ACHN (cell line): ENCODE measurements at places on chromosomes 6 and 20.

GRCh38 chr6:71289802-71290175 is 1.2 kb downstream of the OGFRL1 start:
- DNase-seq, result no peak

- no peak for DNase-seq
These were observed 23.2 kb downstream of the KIAA1755 start for GRCh38 chr20:38237381-38237780.

DNA sequence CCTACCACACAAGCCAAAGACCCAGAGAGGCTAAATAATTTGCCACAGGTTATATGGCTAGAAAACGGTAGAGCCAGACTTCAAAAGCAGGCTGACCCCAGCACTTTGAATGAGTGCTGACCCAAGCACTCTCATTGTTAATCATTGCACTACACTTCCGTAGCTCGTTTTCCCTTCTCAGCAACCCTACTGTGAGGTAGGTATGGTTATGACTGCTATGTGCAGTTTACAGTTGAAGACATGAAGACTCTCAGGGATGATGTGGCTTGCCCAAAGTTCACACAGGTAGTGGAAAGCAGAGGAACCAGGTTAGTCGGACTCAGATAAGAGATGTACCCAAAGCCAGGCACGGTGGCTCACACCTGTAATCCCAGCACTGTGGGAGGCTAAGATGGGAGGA is 33.5 kb upstream of the RIMS4 start:
- no peak for DNase-seq

DNA sequence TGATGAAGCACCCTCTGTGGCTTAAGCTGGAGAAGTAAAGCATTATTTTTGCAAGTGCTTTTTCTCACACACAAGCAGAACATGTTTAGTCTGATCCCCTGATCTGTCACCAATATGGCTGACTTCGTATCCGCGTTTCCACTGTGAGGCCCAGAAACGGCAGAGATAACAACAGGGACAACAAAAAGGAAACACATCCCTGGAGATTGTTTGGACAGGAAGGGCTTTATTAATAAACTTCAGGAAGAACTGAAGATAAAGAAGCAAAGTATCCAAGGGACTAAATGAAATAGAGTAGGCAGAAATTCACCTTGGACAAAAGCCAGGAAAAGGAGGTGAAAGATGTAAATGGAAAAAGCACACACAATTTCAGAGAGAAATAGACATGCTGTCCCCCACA is 49.2 kb downstream of the RARS2 start:
- DNase-seq, result no peak

GRCh38 chr20:14336686-14337085 is 726 bp downstream of the FLRT3 start:
- DNase-seq, result peak; percentile 31

DNA sequence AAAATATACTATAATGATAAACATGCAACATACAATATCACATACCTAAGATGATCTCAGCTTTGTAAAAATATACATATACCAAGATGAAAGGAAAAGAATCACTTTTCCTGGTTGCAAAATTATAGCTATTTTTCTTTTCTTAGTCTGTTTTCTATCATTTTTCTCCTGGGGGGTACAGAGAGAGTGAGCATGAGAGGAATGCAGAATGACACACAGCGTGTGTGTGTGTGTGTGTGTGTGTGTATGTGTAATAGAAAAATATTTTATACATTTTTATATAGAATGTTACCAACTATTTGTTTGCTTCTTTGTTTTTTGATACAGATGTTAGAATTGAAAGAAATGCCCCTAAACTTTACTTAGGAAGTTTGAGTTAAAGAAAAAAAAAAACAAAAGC is 64.3 kb downstream of the FAM83B start:
- no peak for DNase-seq

- no peak for DNase-seq
These were observed 44.1 kb downstream of the BLOC1S5 start for GRCh38 chr6:8020083-8020482.

- DNase-seq, result no peak
These were observed 193.2 kb downstream of the TBC1D7 start for GRCh38 chr6:13135152-13135551.

DNA sequence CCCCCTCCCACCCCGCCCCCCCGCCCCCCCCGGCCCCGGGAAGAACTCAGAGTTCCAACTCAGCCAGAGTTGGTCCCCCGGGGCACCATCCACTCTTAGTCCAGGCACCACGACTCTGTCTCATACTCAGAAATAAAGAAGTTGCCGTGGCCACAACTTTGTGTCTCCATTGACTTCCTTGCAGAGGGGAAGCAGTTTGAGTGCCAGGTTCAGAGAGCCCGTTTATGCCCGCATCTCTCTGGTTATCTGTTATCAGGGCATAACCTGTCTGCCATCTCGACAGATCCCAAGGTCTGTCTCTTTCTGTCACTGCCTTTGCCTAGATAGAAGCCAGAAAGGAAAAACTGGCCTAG is 605 bp downstream of the CDC5L start:
- no peak for DNase-seq

GRCh38 chr6:4732691-4733315 is 43.4 kb upstream of the CDYL start:
- DNase-seq, result peak; percentile 86

- DNase-seq, result no peak
These were observed 352.5 kb downstream of the HDGFL1 start for GRCh38 chr6:22921828-22922227.

GRCh38 chr6:54810147-54810546 is 36.4 kb upstream of the FAM83B start:
- DNase-seq, result no peak

- no peak for DNase-seq
These were observed 84.7 kb upstream of the MYLIP start for GRCh38 chr6:16044211-16044643.

GRCh38 chr6:53943395-53943794 is 148.6 kb downstream of the LRRC1 start:
- no peak for DNase-seq

DNA sequence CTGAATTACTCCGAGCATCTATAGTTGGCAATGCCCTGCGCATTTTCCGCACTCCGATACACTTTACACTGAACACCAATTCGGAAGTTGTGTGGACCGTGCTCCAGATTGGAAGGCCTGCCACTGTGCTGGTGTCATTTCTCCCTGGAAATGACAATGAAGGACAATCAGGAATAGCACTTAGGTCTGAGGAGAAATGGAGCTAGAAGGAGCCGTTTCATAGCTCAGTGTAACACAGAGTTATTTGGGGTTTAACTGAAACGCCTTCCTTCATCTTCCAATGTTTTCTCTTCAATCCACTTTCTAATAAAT is 501 bp upstream of the PLA2G7 start:
- no peak for DNase-seq

GRCh38 chr6:16238057-16238962 is at the start of gene GMPR:
TSS of gene GMPR (plus strand) at chr6:16238587. CDS start at chr6:16238694, 107 bp downstream.
- DNase-seq, result peak; percentile 34

DNA sequence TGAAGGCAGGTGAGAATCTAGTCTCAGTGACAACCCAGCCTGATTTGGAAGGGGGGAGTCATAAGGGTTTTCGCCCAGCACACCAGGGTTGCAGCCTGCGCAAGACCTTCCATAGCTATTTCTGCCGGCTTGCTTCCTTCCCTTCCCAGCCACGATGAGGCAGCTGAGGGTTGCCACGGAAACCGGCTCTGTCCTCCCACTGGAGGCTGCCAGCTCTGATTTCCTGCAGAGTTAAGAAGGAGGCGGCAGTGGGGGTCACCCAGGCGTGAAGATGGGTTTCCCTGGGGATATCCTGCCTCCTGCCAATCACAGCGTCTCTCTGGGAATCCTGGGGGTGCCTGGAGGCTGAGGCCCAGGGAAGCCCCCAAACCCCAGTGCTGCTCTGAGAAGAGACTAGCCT is 23.1 kb upstream of the KCNB1 start:
- peak; percentile 75 for DNase-seq

DNA sequence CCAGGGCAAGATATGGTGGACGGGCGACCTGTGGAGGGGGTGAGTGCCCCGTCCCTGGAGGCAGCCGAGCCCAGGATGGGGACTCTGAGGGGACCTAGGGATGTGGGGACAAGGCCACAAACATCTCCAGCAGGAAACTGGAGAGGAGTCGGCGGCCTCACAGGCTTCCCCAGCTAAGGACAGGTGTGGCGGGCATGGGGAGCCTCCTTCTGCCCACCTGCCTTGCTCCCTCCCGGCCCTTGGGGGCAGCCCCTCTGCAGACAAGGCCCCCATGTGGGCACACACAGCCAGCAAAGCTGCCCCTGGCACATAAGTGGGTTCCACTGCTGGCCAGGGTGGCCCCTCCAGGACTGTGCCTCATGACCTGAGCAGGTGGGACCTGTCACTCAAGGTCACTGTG is 4.6 kb downstream of the CHRNA4 start:
- no peak for DNase-seq

- DNase-seq, result no peak
These were observed 375.7 kb downstream of the TENT5A start for GRCh38 chr6:81376745-81377144.

DNA sequence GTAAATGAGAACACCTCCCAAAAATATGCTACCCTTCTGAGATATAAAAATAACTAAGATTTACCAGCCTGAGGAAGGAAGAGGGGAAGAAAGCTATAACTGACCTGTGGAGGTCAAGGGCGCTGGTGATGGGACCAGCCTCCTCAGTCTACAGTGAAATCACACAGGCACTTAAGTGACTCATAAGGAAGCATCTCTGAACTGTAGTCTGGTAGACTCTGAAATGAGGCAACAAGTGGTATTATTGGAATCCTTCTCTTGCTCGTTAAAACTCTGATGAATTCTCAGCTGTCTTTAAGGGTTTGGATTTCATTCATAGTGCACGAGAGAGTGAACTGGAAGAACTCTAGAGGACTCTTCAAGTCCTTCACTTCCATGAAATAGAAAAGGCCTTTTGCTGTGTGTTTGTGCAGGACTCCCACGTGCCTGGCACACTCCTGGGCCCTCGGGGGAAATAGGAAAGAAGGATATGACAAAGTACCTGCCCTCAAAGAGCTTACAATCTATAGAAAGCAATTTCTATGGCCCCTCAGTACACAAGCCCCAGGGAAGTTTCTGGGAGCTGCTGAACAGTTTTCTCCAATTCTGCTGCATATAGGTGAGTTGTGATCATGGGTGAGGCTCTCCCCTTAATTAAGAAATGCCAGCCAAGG is 231.8 kb upstream of the RREB1 start:
- DNase-seq, result peak; percentile 37

DNA sequence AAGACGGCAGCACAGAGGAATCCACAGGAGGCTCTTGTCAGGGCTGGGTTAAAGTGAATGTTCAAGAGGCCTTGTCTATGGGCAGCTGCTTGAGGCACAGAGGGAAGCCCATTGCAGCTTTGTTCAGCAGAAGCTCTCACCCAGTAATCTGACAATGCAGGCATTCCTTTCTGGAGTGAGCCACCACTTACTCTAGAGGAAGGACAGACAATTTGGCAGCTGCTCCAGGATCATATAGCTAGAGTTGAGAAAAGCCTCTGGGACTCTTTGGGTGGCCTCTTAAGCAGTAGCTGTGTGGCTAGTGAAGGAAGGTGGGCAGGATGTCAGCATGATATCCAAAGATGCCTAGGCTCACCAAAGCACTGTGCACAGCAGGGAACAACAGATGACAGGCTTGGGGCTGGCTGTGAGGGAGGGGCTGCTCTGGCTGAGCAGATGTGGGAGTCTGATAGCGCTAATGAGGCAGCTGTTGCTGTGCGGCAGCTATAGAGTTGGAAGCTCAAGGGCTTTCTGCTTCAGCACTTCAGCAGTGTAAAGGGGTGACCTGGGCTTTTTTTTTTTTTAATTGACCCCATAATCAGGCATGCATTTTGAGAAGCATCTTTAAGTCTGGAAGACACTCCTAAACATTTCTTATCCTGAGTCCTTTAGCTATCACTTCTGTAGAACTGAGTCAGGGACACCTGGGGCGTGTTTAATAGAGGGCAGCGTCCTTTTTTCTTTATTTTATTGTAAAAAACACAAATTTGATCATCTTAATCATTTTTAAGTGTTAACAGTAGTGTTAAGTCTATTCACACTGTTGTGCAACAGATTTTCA is 27.2 kb downstream of the CMTR1 start:
- DNase-seq, result no peak

GRCh38 chr20:20226554-20226953 is 141.3 kb upstream of the INSM1 start:
- DNase-seq, result no peak

- no peak for DNase-seq
These were observed 45.4 kb downstream of the SLC24A3 start for GRCh38 chr20:19257865-19258264.

GRCh38 chr20:41692479-41693135 is 74.4 kb upstream of the CHD6 start:
- peak; percentile 33 for DNase-seq

DNA sequence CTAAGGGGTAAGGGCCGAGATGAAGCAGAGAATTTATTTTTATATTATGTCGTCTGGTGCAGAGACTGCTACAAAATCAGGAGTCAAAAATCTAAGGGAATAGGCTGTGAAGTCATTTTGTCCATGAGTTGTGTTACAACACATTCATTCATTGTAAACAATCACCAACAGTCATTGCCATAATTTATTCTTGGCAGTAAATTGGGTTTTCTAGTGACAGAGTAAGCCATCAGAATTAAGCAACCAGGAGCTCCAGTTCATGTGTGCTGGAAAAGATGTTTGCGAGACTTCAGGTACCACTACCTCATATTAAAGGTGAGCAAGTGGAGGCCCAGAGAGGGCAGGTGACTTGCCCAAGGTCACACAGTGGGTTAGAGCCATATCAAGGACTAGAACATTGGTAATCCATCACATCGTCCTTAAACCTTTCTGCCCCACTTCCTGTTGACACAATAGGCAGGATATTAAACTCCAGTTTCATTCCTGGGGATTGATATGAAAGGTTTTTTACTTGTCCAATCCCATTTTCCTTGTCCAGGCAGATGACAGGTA is 46.0 kb downstream of the E2F3 start:
- DNase-seq, result no peak

- DNase-seq, result no peak
These were observed 84.7 kb downstream of the DLGAP4 start for GRCh38 chr20:36390719-36391415.

- DNase-seq, result no peak
These were observed 31.7 kb downstream of the AGPAT4 start for GRCh38 chr6:161242113-161242512.

GRCh38 chr6:13139119-13139518 is 189.2 kb downstream of the TBC1D7 start:
- no peak for DNase-seq

DNA sequence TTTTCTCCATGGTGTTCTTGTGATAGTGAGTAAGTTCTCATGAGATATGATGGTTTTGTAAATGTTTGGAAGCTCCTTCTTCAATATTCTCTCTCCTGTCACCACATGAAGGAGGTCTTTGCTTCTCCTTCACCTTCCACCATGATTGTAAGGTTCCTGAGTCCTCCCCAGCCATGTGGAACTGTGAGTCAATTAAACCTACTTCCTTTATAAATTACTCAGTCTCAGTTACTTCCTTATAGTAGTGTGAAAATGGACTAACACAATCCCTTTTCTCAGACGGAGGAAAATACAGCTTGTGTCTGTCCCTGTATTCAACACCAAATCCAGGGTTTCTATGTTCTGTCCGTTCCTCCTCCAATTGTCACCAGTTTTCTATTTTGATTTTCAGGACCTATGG is 181.0 kb downstream of the ALDH8A1 start:
- DNase-seq, result no peak
